ENCODE measurements at places on chromosomes 5 and 9. TPM values are rescaled to one million over a fixed set of nuclear protein-coding genes. Genes with fewer than 3 reads are reported as not detected.

SURF2 gene
- 24.0 TPM for total RNA-seq

NPDC1 gene
- total RNA-seq: 260 TPM

DNA sequence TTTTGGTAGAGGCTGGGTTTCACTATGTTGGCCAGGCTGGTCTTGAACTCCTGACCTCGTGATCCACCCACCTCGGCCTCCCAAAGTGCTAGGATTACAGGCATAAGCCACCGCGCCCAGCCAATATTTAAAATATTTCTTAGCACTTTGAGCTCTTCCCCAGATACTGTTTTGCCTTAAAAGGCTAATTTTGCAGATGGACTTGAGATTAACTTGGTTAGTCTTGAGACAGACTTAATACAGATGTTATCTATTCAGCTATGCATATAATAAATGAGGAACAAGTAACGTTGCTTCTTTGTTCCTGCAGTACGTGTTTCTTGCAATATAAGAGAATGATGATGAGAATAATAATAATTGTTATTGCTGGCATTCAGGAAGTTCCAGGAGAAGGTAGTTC, 56.3 kb downstream of the PCSK5 start:
- DNase-seq: no peak

GRCh38 chr5:9774472-9775079, 144.4 kb upstream of the TAS2R1 start:
- DNase-seq: no peak

GARIN3 gene
- total RNA-seq: not detected

DNA sequence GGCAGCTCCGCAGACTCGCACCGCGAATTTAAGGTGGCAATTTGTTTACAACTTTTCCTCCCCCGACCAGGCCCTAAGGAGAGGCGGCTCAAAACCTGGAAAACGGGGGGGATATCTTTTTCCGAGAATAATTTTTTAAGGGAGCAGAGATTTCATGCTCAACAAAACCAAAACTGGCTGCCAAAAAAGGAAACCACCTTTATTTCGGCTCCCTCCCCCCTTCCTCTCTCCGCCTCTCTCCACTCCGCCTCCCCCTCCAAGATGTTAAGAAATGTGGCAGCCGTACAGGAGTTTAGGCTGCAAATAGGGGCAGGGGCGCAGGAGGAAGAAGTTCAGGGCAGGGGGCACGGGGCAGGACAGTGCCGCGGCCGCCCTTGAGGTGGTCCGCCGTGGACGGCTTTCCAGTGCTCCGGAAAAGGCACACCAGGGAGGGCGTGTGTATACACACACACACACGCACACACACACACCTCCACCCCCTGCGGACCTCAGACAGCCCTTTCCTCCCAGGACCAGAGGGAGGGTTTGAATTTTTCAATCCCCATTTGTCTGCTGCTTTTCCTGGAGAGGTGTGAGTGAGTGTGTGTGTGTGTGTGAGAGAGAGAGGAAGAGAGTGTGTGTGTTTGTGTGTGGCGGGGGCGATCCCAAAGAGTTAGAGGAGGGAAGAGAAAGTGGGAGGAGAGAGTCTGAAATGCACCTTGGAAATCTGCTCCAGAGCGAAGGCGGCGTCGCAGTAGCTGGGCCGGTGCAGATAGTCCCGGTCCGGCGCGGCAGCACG, 9.1 kb downstream of the PTCH1 start:
- peak; percentile 57 for DNase-seq

DNA sequence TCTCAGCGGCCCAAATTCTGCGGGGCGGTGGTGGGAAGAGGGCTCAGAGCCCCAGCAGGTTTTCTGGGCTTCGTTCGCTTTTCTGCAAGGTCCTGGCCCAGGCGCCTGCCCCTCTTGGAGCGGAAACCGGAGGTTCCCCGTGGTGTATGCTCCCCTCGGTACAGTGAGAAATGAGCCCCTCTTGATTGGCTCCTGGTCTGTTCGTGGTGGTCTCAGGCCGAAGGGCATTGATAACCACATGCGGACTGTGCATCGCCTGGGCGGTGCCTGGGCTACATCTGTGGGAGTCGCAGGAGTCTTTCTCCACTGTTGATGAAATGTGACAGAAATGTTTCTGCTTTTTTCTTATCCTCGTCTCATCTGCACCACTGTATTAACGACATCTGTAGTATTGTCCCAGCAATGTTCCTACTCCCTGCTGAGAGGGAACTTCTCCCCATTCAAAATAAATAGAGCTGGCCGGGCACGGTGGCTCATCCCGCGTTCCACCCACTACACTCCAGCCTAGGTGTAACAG, 682 bp downstream of the MAN1B1 start:
- DNase-seq: no peak

- no peak for DNase-seq
These were observed 217.7 kb upstream of the PANK3 start for GRCh38 chr5:168796593-168797580.

GRCh38 chr5:170109059-170110031, 3.6 kb downstream of the FOXI1 start:
- no peak for DNase-seq

DNA sequence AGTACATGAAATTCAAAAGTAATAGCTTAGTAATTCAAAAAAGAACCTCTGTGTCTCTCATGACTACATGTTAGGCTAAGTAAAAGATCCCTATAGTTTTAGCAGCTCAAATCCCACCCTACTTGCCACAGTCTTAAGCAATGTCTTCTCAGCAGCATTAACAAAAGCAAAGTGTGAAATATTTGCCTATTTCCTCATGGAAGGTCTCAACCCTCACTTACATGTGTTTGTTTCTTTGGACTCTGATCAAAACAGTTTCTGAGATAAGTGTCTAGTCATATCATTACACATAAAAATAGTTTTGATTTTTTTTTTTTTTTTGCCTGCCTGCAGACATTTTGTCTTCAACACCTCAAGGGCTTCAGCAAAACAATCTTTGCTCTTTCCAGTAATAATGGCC, 310.5 kb downstream of the CETN3 start:
- no peak for DNase-seq

TEX48 gene
- total RNA-seq: not detected

DNA sequence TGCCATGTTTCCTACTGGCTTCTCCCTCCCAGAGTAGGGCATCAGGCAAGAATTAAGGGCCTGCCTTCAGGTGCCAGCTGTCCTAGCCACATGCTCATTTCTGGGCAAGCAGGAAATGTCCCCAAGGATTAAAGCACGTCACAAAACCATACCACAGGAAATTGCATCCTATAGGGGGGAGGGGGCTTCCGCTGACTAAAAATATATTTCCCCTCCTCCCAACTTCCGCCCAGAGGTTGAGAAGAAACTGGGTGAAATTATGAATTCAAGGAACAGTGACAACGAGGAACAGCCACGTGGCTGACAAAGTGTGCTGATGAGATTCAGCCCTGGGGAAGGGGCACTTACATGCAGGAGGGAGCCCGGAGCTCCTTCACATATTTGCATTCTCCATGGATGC, 4.1 kb downstream of the HBEGF start:
- no peak for DNase-seq

DNA sequence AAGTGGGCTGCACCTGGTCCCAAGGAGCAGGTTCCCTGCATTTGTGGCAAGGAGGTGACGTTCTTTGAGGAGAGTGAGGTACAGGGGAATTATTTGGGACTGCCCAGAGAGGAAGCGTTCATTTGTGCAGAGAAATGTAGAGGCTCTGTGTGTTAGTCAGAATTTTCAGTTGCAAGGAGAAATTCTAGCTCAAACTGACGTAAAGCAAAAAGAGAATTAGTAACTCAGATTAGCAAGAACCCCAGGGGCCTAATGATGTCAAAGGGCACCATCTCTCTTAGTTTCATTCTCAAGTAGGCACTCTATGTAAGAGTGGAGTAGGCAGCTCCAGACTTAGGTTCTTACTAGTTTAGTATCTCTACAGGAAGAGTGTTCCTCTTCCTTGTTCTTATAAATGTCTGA, 2.4 kb upstream of the TXN start:
- no peak for DNase-seq

C9orf72 gene
- 53.9 TPM for total RNA-seq

GLDC gene
- 42.9 TPM for total RNA-seq

DNA sequence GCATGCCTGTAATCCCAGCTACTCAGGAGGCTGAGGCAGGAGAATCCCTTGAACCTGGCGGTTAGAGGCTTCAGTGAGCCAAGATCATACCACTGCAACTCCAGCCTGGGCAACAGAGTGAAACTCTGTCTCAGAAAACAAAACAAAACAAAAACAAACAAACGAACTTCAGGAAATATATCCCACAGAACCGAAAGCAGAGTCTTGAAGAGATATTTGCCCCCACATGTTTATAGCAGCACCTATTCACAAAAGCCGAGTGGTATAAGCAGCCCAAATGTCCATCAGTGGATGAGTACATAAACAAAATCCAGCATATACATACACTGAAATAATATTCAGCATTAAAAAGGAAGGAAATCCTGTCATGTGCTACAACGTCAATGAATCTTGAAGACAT, 57.6 kb upstream of the GRIN3A start:
- DNase-seq: no peak

GRCh38 chr5:89374144-89374784, 491.3 kb upstream of the MEF2C start:
- no peak for DNase-seq

LCN1 gene
- not detected for total RNA-seq
